Gastroesophageal sphincter (tissue), 4 donors: ENCODE measurements at places on chromosomes 7 and 10. TPM values are rescaled to one million over a fixed set of nuclear protein-coding genes. Genes with fewer than 3 reads are reported as not detected.

GRCh38 chr7:87874066-87874465, 2.1 kb downstream of the SLC25A40 start:
- no peak for ATAC-seq

- ATAC-seq = no peak
Measured at GRCh38 chr7:83271212-83272099, 108.8 kb upstream of the PCLO start.

DNA sequence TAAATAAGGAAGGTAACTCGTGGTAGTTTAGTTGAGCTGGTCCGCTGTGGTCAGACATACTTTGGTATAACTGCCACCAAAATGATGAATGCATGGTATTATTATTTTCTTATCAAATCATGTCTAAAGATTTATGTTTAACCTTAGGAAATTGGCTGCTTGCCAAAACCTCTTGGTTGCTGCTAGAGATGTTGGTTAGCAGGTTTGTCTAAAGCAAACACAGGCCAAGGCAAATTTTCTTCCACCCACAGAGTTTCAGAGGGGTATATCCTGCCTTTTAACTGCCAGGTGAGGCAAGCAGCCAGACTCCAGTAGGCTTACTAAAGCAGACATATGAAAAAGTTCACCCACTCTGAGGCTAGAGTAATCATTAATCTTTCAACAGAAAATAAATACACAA, 101.4 kb downstream of the SEMA3E start:
- ATAC-seq = no peak

DNA sequence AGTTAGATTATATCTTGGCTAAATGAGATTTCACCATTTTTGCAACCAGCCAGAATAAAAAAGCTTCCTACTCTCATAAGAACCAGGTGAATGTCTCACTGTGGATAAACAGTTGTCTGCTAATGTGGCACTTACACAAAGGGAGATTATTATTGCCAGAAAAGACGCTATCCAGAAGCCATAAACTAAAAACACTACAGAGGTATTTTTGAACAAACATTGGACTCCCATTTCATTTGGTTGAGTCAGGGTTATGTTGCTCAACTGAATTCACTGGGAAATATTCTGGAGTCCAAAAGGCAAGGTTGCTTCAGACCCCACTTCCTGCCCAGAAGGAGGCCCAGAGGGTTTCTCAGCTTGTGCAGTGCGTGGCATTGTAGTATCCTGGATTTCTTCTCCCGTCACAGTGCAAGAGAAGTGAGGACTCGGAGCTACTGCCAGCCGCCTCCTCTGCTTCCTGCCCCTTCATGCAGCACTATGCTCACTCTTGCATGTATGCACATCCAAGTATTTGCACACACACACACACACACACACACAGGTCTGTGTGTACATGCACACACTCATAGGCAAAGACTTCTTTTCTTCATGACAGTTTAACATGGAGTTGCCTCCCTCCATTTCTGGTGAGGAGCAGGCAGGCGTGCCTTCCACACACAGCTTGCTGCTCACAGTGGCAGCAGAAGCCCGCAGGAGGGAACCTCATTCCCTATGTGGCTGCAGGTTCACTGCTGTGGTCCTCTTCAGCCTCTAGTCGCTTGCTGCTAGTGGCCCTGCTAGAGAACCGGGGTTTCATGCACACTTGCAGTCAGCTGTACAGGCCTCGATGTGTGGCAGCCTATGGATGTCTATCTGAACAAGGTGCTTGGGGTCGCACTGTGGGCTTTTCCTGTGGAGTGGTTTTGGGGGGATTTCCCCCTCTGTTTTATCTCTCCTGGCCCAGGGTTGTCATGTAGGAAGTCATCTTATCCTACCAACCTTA, 10.1 kb downstream of the DENND10 start:
- peak; percentile 57 for ATAC-seq

GRCh38 chr7:68691261-68692216, 906.7 kb upstream of the AUTS2 start:
- ATAC-seq = no peak

DNA sequence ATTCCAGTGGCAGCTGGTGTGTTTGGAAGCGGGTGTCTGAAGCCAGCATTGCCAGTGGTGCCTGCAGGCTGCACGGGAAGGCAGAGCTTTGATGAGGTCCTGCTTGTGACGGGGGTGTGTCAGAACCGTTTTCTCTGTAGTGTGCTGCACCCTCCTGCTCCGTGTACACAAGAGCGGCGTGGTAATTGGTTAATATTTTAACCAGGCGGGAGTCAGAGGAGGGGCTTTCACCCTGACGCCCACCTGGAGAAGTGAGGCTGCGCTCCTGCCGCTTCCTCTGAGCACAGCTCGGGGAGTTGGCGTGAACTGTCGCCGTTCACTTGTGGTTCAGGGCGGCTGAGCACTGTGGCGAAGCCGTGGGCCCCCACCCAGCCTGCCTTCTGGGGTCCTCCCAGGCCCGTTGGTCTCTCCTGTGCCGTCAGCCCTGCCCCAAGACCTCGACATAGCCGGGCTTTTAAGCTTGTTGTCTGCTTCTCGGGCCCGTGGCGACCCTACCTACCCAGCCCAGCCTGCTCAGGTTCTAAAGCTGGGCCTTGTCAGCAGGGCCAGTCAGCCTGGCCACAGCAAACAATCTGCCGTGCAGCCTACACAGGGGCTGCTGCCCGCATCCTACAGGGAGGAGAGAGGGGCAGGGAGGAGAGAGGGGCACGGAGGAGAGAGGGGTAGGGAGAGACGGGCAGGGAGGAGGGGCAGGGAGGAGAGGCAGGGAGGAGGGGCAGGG, 11.6 kb downstream of the NKX6-2 start:
- ATAC-seq = no peak

- no peak for ATAC-seq
Measured at GRCh38 chr10:106661767-106662140, 502.8 kb downstream of the SORCS1 start.

- ATAC-seq = no peak
Measured at GRCh38 chr10:65419629-65420028, 1506.2 kb upstream of the LRRTM3 start.

- ATAC-seq = no peak
Measured at GRCh38 chr10:125788156-125789034, 12.8 kb upstream of the MMP21 start.

- no peak for ATAC-seq
Measured at GRCh38 chr10:86524225-86524962, 2.8 kb upstream of the WAPL start.

DNA sequence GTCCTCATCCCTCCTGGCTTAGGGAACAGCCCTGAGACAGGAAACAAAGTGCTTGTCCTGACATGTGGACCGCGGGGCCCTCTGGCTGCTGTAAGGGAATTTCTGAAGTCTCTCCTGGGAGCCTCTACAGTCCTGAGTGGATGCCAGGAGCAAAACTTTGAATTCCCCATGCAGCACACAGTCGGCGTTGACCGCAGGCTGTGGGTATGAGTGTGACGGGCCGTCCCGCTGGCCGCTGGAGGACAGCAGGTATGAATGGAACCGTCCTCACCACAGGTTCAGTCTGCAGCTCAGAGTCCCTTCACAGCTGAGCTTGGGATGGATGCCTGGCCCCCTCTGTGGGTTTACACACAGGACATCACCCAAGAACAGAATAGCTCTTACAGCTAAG, 94.9 kb downstream of the GPR26 start:
- no peak for ATAC-seq

DNA sequence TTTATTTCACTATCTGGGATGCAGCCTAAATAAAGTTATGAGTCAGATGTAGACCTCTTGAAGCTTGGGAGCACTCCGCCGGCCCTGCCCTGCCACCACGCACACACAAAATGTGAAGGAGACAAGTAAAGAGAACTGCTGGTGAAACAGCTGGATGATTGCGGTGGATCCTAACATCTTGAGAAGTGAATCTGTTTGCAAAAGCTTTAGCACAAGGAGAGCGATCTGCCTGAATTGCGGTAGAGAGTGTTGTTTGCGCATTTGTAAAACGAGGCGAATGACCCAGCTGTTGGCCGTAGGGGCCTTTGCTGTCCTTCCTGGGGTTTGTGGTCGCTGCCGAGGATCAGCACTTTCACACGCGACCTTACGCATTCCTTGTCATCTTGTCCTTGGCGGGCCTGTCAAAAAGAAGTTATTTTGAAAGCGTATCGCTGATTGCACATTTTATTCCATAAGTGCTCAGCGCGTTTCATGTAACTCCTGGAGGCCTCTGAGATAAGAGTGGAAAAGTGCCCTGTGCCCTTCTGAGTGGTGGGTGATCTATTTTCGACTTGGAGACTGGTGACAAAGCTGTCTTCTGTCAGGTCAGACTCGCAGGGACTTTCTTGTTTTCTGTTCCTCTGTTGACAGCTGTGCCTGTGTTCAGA, 40.8 kb downstream of the RBM20 start:
- no peak for ATAC-seq

SPDYE9 gene
- total RNA-seq = not detected

OR9A4 gene
- total RNA-seq = not detected
